ENCODE measurements at places on chromosomes 13 and 19.

GRCh38 chr19:31057476-31057875 is 291.8 kb downstream of the TSHZ3 start:
- DNase-seq = no peak

DNA sequence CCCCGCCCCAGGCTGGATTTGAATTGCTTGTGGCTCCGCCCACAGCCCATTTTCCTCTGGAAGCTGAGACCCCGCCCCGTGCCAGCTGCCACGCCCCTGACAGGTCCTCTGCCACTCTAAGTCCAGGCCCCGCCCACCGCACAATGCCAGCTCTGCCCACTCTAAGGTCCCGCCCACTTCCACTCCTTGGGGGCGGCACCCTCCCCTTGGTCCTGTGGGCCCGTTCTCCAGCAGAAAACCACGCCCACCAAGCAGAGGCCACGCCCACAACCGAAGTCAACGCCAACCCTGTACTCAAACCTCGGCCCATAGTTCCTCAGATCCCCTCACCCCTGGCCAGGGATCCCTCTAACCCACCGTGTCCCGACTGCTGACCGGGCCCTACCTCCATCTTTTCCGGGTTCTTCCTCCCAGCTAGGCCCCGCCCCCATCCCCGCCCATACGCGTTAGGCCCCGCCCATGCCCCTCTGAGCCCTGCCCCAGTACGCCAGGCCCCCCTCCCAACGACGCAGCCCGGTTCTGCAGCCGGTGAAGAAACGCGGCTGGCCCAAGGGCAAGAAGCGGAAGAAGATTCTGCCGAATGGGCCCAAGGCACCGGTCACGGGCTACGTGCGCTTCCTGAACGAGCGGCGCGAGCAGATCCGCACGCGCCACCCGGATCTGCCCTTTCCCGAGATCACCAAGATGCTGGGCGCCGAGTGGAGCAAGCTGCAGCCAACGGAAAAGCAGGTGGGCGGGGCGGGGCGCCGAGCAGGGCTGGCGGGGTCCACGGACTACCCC is 1.3 kb downstream of the HMG20B start:
- peak; percentile 60 for DNase-seq

- peak; percentile 44 for DNase-seq
Measured at GRCh38 chr19:53195265-53195903, 2.2 kb upstream of the ZNF665 start.

DNA sequence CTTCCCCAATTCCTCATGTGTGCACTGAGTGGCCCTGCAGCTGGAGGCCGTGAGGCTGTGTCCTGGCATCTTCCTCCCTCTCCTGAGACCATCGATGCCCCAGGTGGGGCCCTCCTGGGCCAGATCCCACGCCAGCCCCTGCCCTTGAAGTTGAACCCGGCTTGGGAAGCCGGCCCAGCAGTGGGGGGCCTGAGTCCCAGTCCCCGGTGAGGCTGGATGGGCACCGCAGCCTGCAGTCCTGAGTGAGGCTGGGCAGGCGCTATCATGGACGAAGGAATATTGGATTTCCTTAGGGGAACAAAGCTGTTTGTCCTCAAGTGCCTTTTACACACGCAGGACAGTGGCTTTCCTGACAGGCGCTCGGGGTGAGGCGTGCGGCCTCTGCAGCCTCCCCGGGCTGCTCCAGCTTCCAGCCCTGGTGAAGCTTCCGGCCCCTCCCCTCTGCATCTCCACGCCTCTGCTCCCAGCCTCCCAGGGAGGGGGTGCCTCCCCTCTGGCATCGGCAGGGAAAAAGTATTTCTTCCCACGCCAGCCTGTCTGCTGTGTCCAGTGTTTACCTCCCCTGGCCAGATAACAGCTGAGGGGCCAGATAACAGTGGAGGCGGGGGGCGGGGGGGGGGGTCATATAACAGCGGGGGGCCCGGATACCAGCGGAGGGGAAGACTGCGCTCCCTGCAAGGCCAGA is 159.5 kb downstream of the KDM4B start:
- no peak for DNase-seq

DNA sequence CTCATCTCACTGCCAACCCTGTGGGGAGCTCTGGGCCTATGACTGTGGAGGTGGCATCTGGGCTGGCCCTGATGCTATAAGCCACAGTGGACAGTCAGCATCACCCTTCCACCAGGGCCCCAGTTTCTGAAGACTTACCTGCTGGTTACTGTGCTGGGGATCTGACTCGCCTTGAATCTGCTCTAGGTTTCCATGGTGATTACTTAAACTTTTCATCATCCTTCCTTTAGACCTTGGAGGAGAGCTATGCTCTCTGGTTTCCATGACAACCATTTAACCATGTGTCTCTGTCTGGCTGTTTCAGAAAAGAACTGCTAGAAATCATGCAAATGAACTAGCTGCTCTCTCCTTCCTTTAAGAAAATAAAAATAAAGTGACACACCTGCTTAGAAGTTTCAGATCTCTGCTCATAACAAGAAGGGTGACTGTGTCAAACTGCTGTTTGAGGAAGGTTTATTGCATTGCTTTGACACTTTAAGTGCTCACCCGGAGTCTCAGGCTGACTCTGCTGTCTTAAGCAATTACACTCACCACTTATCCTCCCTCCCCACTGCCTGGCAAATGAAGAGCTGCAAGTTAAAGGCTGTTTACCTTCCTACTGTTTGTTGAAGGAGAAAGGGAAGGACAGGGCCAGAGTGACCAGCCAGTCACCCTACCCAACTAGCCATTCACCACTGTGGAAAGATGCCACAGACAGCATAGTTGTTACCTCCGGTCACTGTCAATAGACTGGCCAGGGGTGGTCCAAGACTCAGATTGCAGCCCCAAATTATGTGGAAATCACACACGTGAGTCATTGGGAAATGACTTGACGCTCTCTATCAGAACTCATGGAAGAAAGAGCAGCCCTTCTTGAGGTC is 87.6 kb downstream of the HSPH1 start:
- no peak for DNase-seq
